ENCODE measurements at places on chromosomes 1 and 21.

- DNase-seq: no peak
Observed at GRCh38 chr1:81635816-81636215, 164.9 kb upstream of the ADGRL2 start.

DNA sequence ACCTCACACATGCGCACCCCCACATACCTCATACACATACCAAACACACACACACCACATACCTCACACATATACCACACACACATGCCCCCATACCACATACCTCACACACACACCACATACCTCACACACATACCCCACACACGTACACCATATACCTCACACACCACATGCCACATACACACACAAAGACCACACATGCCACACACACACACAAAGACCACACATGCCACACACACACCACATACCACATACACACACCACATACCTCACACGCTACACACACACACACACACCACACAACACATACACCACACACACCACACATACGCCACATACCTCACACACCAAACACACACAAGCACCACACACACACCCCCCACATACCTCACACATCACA lies 30.0 kb downstream of the HIVEP3 start:
- no peak for DNase-seq

GRCh38 chr21:46286648-46287002 lies 483 bp downstream of the YBEY start:
- no peak for DNase-seq

- DNase-seq: no peak
Observed at GRCh38 chr1:70945676-70946075, 101.9 kb downstream of the PTGER3 start.

- DNase-seq: no peak
Observed at GRCh38 chr1:921011-921837, 2.5 kb upstream of the SAMD11 start.
